ENCODE measurements at places on chromosomes 6 and 20. TPM values are rescaled to one million over a fixed set of nuclear protein-coding genes. Genes with fewer than 3 reads are reported as not detected.

The SLC22A2 gene
- polyA plus RNA-seq, result not detected

DNA sequence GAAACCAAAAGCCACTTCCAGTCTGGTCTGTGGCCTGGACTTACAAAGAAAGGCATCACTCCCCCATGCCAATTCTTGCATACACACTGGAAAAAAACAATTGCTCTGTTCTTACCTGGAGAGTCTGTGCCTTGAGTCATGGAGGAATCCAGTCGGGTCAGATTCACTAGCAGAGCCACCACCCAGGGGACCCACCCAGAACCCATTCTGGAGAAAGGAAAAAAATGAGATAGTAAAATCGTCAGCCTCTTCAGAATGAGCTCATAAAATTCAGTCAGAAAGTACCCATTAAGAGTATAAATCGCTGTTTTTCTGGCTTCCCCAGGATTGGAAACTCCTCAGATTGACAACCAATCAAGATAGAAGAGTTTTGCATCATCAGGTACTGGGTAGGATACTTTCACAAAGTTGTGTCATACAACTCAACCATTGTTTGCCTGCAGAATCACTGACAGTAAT is at the start of gene HLA-DOB:
Gene HLA-DOB (minus strand): TSS at position 257 of the 459 bp plus-strand sequence. CDS start 51 bp downstream, at position 206.
- DNase-seq, result no peak

DNA sequence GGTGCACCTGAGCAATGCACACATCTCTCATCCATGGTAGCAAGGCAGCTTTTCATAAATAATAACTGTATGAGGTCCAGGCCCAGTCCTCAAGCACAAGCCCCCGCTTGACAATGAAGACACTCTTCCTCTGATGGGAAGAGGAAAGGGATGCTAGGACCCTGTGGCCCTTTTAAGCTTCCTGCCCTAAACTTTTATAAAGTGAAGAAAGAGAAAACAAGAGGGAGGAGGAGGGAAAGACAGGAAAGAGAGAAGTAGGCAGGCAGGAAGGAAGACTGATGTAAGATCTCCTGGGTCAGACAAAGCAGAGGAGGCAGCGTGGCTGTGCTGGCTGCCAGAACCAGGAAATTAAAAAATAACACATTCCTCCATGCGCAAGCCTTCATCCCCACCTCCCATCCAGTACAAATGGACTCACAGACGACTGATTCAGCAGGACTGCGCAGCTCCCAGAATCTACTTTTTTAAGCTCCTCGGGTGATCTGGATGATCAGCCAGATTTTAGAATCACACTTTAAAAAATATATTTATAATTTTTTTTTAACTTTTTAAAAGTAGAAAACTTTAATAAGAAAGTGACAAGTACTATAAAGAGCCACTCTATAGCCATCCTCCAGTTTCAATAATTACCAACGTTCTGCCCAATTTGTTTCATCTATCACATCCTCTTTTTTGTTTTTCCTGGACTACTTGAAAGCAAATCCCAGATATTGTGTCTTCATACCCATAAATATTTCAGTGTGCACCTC is 16.5 kb downstream of the TNFAIP3 start:
- DNase-seq, result no peak

The ARFGEF3 gene
- 1.1 TPM for polyA plus RNA-seq

The BPI gene
- 0.52 TPM for polyA plus RNA-seq

The ZNF334 gene
- polyA plus RNA-seq, result 11.8 TPM

The APOM gene
- polyA plus RNA-seq, result 3.3 TPM

The SGK1 gene
- 29.2 TPM for polyA plus RNA-seq

DNA sequence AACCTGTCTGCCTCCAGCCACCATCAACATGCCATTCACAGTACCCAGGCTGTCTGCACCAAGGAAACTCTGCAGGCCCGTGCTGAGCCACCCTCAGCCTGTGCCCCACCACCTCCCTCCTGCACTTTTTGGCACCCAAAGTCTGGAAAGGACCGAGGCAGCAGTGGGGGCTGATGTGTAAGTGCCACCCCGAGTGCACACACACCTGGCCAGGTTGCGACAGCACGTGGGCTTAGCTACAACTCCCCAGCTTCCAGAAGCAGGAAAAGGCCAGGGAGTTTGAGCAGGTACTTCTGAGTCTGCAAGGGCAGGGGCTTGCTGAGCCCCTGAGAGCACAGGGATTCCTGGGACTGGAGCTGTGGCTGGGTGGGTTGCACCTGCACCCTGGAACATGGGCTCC is 303.3 kb upstream of the OPRM1 start:
- DNase-seq, result no peak

GRCh38 chr6:138253731-138254130 is 35.4 kb upstream of the PBOV1 start:
- no peak for DNase-seq

GRCh38 chr20:19328676-19329075 is 116.2 kb downstream of the SLC24A3 start:
- DNase-seq, result no peak

The PLCB1 gene
- 15.9 TPM for polyA plus RNA-seq
